ENCODE measurements at places on chromosomes 11 and 22.
A peak's percentile ranks its signal among the peaks of the same experiment; 100 is the strongest.

DNA sequence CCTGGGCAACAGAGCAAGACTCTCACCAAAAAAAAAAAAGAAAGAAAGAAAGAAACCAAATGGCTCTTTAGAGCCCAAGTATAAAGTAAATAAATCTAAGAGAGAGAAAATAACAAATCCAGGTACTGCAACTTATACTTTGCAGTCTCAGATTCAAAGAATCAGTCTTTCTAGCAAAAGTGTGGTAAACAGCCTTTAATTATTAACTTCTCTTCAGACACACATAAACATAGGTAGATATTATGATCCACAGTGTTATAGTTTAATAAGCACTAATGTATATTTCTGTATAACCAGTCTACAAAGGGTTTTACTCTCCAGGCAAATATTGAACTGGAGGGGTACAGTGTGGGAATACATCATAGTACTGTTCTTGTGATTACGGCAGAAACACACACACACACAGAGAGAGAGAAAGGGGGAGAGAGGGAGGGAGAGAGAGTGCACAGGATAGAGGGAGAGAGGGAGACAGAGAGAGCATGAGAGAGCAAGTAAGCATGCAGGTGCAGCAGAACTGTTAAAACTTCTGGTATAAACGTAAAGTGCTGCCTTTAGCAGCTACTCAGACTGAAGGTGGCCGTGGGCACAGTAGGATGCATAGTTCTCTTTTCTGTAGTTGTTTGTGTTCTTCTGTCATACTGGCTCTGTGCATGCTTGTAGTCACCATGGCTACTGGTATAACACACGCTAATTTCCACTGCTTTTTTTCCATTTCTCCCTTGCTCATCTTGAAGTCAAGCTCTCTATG lies 32.3 kb downstream of the MTMR2 start:
- no peak for DNase-seq

- peak; percentile 25 for DNase-seq
These were observed 1.6 kb upstream of the ACY3 start for GRCh38 chr11:67651976-67652781.

DNA sequence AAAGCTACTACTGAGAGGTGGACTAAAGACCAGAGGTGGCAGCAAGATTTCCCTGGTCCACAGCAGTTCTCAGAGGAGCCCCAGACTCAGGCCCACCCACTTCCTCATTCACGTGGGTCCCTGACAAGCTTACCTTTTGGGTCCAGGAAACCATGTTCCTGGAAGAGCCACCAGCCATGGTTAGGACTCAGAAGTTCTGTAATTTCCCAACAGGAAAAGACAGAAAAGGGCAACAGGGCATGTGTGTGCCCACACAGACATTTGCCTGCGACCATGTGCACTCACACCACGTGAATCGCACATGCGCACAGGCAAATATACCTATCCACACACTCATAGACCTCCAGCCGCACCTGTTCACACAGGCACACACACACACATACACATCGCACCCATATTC lies 42.9 kb downstream of the LRRC32 start:
- DNase-seq = no peak

DNA sequence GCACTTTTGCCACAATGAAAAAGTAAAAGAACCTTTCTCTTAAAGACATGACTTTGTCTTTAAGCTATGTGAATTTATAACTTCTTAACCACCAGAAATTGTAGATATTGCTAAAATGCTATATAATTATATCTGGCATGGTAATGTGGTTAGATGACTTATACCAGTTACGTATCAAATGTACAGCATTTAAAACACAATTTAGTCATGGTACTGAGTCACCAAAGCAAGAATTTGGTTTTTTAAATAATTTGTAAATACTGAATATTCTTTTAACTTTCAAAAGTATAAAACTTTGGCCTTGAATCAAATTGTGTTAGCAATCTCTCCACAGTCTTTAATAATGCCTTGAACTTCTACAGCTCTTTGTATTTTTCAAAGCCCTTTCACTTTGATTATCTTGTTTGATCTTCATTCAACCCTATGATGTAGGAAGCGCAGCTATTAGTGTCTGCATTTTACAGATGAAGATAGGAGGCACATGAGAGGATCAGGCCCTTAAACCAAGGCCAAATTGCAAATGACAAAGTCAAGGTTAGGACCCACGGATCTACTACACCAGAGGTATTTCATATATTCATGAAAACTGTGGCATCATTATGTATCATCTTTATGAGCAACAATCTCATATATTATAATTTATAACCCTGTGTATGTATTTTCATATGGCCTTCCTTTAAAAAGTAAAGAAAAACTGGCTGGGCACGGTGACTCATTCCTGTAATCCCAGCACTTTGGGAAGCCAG lies 4.4 kb upstream of the SYTL2 start:
- no peak for DNase-seq

GRCh38 chr22:37893583-37893983 lies 12.5 kb upstream of the MICALL1 start:
- no peak for DNase-seq

GRCh38 chr22:29799217-29799680 lies 32.1 kb downstream of the UQCR10 start:
- DNase-seq = peak; percentile 75

GRCh38 chr11:107182978-107183377 lies 164.7 kb upstream of the GUCY1A2 start:
- no peak for DNase-seq

DNA sequence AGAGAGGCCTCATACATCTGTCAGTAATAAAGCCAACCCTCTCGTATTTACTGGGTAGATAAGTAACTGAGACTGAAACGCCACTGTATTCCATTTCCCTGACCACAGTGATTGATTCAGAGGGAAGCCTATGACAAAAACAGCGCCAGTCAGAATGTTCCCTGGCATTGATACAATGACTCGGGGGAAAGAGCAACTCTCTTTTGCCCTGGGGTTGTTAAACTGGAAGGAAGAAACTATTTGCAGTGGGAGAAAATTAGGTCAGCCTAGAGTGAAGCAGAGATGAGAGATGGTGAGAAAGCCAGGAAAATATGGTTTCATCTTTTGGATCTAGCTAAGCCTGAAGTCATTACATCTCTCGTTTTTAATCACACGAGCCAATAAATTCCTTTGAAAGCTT lies 48.6 kb upstream of the RBFOX2 start:
- no peak for DNase-seq

DNA sequence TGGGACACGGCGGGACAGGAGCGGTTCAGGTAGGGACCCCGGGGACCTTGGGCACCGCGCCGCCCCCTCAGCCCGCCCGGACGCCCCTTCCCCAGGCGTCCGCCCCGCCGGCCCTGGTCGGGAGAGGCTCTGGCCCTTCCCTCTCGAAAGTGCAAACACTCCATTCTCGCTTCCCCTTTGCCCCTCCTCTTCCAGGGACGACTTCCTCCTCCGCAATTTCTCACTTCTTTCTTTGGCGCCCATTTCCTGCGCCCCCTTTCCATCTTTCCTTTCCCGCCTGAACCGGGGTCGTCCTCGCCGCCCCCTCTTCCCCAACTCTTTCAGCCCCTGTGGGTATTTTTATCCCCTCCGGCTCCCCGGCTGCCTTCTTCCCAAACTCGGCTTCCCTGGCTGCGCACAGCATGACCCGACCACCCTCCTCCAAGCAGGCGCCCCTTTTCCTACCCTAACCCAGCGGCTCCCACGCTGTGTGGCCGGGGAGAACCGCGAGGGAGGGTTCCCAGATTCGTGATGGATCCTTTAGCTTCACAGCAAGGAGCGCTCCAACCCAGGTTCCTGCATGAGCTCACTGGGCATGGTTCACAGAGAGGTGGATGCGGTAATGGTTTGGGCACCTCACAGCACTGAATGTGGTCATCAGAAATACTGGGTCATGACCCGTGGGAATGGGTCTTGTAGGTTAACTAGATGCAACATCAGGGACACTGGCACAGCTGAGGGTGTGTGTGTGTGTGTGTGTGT lies 689 bp downstream of the RAB39A start:
- DNase-seq = no peak

- no peak for DNase-seq
These were observed 725 bp downstream of the CASTOR1 start for GRCh38 chr22:30288419-30289140.

DNA sequence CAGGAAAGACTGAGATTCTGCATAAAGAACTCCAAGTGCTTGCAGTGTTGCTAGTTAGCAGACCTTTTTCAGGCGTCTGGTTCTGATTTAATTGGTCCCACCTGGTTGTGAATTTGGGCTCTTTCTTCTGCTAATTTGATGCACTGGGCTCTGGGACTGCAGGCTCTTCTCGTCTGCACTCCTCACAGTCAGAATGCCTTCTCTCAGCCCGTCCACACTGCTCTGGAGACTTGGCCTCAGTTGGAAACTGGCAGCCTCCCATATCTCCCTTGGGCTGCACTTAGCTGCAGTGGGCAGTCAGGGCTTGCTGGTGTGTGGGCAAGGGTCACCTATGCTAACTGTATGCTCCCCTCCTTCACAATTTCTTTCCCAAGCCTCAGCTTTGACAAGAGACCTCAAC lies 1.5 kb downstream of the TRIM6 start:
- no peak for DNase-seq

DNA sequence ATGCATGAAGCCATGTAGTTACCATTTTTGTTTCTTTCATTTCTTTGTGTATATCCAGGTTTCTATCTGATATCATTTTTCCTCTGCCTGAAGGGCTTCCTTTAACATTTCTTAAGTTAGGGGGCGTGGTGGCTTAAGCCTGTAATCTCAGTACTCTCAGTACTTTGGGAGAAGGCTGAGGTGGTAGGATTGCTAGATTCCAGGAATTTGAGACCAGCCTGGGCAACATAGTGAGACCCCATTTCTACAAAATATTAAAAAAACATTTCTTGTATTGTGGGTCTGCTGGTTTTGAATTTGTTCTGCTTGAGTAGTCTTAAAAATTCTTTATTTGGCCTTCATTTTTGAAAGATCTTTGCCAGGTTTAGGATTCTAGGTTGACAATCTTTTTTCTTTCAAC lies 5.5 kb upstream of the PACS1 start:
- no peak for DNase-seq

DNA sequence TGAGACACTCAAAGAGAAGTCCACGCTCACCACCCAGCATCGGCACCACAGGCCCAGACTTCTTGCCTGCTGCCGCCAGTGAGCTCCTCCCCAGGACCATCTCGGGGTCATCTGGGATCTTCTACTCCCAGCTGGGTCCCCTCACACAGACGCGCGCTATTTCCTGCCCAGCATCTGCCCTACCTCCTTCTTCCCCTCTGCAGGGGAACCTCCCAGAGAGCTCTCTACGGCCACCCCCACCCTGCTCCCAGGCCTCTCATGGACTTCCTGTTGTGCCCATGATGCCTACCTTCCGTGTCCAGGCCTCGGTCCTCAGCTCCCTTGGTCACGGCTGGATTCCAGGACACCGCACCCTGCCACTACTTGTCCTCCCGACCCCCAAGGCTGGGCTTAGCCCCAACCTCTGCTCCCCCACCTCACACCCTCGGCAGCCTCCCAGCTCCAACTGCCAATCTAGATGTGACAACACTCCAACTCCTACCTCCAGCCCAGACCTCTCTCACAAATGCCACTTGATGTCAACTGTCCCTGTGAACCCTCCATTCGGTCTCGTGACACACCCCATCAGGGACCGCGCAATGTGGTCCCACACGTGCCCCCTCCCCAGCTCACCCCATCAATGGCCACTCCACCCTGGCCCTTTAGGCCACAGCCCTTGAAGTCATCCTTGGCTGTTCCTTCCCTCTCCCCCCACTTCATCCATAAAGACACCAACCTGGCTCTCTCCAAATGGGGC lies 45.3 kb downstream of the SGSM3 start:
- DNase-seq = no peak

- no peak for DNase-seq
These were observed 111.2 kb upstream of the FGF3 start for GRCh38 chr11:69930081-69931059.

DNA sequence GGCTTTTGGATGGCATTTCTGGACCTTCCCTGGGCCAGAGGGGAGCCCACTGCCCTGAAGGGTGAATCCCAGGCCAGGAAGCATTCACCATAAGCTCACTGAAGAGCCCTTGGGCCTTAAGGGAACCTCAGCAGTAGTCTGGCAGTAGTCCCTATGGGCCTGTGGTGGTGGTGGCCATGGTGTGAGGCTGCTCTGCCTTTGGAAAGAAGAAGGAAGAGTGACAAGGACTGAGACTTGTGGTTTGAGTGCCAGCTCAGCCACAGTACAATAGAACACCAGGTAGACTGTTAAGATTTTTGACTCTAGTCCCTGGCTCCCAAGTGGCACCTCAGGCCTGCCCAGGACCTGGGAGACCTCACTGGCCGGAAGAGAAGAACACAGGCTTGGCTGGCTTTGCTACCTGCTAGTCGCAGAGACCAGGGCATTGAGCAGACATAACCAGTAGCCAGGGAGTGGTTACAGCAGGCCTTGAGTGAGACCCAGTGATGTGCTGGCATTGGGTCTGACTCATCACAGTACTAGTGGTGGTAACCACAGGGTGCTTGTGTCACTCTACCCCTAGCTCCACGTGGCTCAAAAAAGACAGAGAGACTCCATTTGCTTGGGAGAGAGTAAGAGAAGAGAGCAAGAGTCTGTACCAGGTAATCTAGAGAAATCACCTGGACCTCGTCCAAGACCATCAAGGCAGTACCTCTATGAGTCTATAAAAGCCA lies 259.8 kb upstream of the BLID start:
- no peak for DNase-seq

DNA sequence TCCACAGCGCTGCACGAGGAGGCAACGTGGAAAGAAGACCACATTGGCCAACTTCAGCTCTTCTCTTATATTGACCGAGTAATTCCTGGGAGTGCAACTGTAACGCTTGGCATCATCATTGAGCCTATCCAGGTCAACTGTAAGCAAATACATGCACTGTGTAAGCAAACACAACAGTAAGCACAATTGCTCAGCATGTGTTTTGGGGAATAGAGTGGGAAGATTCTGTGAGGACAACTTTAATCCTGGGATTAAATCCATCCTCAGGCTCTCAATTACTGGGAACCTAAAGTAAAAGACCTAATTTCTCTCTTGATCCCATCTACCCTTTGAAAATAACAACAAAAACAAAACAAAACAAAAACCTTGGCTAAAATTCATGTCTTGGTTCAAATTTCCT lies 109.5 kb upstream of the DDI1 start:
- DNase-seq = no peak

DNA sequence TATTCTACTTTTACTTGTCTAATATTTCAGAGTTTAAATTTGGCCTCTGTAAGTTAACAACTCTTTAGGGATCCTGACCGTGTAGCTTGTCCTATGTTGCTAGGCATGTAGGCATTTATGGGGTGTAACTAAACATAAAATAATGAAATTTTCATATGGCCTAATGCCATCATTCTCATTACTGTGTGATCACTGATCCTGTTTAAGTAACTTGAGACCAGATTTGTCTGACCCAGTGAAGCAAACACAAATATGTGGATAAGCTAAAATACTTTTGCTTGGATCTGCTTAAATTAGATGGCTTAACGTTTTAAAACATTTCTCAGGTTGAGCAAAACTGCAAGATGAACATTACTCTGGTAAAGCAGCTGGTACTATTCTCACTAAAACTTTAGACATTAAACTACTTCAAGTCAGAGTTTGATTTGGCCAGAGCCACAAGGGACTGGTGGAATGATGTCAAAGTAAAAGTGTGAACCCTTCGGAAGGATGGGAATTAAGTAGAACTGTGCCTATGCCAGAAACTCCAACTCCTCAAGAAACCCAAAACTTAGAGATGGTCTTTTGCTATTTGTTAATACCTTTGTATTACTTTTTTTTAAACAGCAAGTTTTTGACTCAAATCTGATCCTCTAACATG lies 12.5 kb downstream of the QSER1 start:
- DNase-seq = no peak

GRCh38 chr11:99937330-99937729 lies 749.8 kb upstream of the ARHGAP42 start:
- no peak for DNase-seq
